HT-29 (cell line): ENCODE measurements at places on chromosomes 3 and 15. TPM values are rescaled to one million over a fixed set of nuclear protein-coding genes. Genes with fewer than 3 reads are reported as not detected.

GRCh38 chr3:30226601-30227151 lies 379.7 kb upstream of the TGFBR2 start:
- no peak for DNase-seq

GRCh38 chr15:66016199-66016598 lies 146.9 kb downstream of the RAB11A start:
- no peak for DNase-seq

DNA sequence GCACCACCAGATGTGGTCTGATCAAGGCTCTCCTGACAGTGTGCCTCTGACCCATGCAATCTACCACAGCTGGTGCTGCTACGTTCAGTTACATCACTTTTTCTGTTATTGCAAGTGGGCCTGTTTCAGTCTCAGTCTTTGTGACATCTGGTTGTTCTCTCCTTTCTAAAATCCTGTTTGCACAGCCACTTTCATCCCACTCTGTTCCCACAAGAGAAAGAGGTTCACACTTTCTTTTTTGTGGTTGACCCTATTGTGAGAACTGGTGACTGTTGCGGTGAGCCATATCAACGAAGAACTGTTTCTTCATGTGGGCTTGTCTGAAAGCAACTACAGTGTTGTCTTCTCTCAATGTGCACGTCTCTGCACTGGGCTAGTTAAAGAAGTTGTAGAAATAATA lies 342.8 kb upstream of the ARPP21 start:
- no peak for DNase-seq

- peak; percentile 44 for DNase-seq
Measured at GRCh38 chr15:45314960-45315359, 62.9 kb downstream of the SLC28A2 start.

- no peak for DNase-seq
Measured at GRCh38 chr15:25250011-25250596, 188.7 kb downstream of the UBE3A start.

DNA sequence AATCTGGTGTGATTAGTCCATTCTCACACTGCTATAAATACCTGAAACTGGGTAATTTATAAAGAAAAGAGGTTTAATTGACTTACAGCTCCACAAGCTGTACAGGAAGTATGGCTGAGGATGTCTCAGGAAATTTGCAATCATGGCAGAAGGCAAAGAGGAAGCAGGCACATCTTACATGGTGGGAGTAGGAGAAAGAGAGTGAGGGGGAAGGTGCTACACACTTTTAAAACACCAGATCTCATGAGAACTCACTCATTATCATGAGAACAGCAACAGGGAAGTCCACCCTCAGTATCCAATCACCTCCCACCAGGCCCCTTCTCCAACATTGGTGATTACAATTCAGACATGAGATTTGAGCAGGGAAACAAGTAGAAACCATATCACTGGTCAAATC lies 24.0 kb upstream of the ACP3 start:
- DNase-seq = no peak

DNA sequence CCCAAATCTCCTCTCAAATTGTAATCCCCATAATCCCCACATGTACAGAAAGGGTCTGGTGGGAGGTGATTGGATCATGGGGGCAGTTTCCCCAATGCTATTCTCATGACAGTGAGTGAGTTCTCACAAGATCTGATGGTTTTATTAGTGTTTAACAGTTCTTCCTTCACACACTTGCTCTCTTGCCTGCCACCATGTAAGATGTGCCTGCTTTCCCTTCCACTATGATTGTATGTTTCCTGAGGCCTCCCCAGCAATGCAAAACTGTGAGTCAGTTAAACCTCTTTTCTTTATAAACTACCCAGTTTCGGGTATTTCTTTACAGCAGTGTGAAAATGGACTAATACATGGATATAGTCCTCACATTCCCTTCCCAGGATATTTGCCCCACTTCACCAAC lies 126.7 kb upstream of the SPATA12 start:
- no peak for DNase-seq

- no peak for DNase-seq
Measured at GRCh38 chr15:47846128-47846868, 129.0 kb downstream of the SEMA6D start.

GRCh38 chr3:42752961-42753360 lies 20.1 kb downstream of the CCDC13 start:
- no peak for DNase-seq

DNA sequence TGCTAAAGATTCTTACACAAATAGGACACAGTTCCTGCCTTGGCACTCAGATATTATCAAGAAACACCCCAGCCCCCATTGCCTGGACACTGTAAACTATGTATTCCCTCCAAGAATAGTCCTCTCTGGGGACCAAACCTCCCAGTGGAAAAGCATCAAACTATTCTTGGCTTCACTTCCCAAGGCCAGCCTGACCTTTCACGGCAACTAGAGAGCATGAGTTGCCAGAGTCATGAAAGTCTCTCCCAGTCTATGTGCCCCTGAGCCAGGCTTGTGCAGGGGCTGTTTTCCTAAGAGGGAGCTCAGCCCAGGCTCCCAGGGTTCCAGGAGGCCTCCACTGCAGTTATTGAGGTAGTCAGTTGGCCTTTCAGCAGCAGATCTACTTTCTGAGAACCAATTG lies 251.9 kb upstream of the TGFBR2 start:
- DNase-seq = no peak

- no peak for DNase-seq
Measured at GRCh38 chr3:54897028-54897711, 30.7 kb downstream of the LRTM1 start.

DNA sequence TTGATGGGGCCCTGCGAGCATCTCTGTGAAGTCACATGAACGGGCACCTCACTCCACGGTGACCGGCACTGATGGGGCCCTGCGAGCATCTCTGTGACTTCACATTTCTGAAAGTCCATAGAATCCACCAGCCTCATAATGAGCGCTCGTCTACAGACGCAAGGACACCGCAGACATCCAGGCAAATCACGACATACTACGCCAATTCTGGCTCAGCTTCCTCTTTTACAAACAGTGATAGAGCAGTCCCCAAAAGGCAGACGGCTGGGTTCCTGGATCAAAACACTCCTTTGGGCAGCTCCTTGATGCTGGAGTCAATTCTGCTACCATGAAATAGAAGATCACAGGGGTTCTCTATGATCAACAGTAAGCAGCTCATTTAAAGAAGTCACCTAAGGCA lies 125.4 kb downstream of the XXYLT1 start:
- no peak for DNase-seq

GRCh38 chr3:125175295-125176078 lies 37.1 kb downstream of the SLC12A8 start:
- DNase-seq = no peak

DNA sequence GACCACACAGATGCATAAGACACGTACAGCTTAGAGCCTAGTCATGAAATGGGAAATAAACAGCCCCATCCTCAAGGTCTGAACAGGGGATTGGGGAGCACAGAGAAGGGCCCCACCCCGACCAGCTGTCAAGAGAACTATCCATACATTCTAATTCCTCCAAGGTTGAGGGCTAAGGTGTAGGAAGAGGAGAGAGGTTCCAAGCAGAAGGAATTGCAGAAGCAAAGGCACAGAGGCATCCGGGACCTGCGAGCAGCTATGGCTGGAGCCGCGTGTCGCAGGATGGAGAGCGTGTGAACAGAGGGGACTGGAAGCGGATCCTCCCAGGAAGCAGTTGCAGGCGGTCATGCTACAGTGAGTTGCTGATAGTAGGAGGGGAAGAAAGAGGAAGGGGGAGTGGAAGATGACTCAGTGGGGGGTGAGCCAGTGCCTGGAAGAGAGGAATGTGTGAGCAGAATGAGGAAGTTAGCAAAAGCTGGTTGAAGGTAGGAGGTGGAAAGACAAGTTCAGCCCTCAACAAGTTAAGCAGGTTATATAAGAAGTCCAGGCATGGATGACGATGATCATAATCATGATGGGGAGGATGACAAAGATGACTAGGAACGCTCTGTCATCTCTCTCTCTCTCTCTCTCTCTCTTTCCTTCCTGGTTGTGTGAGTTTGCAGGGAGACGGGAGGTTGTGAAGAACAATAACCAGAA lies 89.7 kb downstream of the LIPC start:
- DNase-seq = peak; percentile 81

DNA sequence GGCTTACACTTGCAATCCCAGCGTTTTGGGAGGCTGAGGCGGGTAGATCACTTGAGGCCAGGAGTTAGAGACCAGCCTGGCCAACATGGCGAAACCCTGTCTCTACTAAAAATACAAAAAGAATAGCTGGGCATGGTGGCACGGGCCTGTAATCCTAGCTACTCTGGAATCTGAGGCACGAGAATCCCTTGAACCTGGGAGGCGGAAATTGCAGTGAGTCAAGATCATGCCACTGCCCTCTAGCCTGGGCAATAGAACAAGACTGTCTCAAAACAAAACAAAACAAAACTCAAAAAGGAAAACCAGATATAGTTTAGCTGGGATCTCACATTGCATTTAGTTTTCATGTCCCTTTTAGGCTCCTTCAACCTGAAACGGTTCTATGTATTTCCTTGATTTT lies 2.9 kb upstream of the USP50 start:
- no peak for DNase-seq

GRCh38 chr3:24945563-24945962 lies 450.9 kb upstream of the THRB start:
- no peak for DNase-seq

DNA sequence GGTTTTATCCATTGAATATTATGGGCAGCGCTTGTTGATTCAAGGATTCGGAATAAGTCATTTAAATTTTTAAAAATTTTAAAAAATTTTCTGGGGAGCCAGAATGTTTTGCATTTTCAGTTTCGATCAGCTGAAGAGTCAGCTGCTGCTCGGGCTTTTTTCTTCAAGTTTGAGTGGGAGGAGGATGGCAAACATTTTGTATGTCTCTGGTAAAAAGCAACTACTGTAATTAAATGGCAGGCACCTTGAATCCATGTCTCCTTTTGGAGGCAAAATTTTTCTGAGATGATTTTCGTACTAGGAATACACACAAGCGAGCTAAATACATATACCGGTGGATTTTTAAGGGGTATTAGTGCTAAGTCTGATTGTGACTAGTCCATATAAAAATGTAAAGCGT lies 612 bp downstream of the C3orf38 start:
- no peak for DNase-seq

GRCh38 chr3:9400616-9401015 lies 3.2 kb downstream of the SETD5 start:
- peak; percentile 4 for DNase-seq

- no peak for DNase-seq
Measured at GRCh38 chr15:58454950-58455401, 23.2 kb downstream of the LIPC start.

DNA sequence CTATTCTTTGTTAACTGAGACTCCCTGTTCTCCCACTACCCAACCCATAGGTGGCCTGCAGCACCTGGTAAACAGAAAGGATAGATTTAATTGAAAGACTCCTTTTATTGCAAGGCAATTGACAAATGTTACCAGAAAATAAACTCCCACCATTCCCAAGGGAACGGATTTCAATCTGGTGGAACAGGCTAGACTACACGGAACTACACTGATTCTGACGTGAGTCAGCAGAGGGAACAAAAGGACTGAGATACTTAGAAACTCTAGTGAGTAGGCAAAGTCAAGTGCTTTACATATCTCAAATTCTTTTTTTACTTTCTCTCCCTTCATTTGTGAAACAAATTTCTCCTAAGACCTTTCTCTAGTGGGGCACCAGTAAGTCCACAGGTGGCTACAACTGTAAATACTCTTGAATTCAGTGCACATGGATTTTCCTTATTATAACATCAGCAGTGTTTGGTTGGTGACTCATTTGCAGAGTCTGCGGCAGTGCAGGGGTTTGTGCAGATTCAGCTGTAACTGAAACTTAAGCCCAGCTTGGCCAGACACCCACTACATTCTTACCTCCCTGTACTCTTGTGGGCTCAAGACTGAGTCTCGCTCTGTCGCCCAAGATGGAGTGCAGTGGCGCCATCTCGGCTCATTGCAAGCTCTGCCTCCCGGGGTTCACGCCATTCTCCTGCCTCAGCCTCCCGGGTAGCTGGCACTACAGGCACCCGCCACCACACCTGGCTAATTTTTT lies 34.3 kb upstream of the PLSCR2 start:
- peak; percentile 91 for DNase-seq

DNA sequence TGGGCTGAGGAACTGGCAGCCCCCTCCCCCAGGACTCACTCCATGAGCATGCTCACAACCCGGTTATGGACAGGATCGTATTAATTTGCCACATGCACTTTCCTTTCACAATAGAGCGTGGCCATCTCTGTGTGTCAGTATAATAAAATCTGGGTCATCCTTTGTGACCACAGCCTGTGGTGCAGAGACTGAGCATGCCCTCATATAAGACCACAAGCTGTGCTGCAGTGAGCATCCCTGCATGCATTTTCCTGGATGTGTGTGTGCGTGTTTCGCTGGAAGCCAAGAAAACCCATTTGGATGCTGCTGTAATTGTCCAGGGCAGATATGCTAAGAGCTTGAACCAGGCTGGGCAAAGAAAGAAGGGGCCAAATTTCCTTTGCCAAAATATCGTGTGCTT lies 39.7 kb downstream of the CYP11A1 start:
- DNase-seq = no peak

DNA sequence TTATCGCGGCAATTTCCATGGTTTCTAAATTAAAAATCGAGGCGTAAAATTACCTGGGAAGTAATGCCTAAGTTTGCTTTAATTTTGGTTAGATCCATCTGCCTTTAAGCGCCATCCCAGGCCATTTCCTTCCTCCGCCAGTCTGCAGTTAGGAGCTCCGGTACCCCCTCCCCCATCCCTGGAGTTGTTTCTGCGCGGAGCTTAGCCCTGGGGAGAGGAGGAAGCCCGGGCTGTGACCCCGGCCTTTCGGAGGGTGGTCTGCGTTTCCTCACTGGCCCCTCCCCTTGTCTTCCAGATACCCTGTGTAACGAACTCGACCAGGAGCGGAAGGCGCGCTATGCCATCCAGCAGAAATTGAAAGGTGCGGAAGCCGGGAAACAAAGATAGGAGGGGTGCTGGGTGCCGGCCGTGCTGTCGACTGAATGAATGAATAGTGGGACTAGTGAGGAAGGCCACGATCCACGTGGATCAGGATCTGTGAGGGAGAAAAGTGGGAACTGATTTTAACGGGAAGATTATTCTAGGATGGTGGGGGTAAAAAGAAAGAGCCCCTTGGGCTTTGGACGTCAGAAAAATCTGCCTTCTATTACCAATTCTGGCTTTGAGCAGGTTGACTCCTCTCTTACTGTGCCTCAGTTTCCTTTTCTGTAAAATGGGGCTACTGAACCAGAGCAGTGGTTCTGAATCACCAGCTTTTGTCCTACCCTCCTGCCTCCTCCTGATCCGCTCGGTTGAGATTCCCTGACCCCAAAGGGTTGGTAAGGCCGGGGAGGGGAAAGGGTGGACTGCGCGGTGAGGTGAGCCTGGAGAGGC lies 6.7 kb downstream of the RNU6-1 start:
- peak; percentile 8 for DNase-seq

The AMOTL2 gene
- total RNA-seq = 109 and 119 TPM in 2 replicates

The CHRNA7 gene
- total RNA-seq = 2.4 and 8.6 TPM in 2 replicates

The NR1I2 gene
- 0.08 TPM in 1 of 2 replicates, not detected in the other for total RNA-seq

The PTX3 gene
- total RNA-seq = not detected in 2 replicates

The UROC1 gene
- not detected in 2 replicates for total RNA-seq

The GOLGA6A gene
- not detected in 2 replicates for total RNA-seq

The BNC1 gene
- not detected in 2 replicates for total RNA-seq

The IQCF6 gene
- not detected in 2 replicates for total RNA-seq

The CYP11A1 gene
- total RNA-seq = not detected in 2 replicates

The PLA2G4F gene
- 11.4 and 11.7 TPM in 2 replicates for total RNA-seq

The TM4SF18 gene
- 0.29 TPM in 1 of 2 replicates, not detected in the other for total RNA-seq

The A4GNT gene
- total RNA-seq = not detected in 2 replicates
